ENCODE measurements at places on chromosomes 4 and X. TPM values are rescaled to one million over a fixed set of nuclear protein-coding genes. Genes with fewer than 3 reads are reported as not detected.

The H2BW2 gene
- total RNA-seq, result not detected

The CYSLTR1 gene
- not detected for total RNA-seq

The CYLC1 gene
- not detected for total RNA-seq

The FGF5 gene
- 2.3 TPM for total RNA-seq

The MAGEC1 gene
- total RNA-seq, result under 0.01 TPM

The CLNK gene
- not detected for total RNA-seq

The SSX1 gene
- total RNA-seq, result 0.18 TPM

The ENPEP gene
- total RNA-seq, result 0.28 TPM

The NXF2B gene
- total RNA-seq, result not detected

The PABPC1L2B gene
- not detected for total RNA-seq

The HSFX2 gene
- total RNA-seq, result 0.14 TPM

The NEUROG2 gene
- not detected for total RNA-seq

The GPRIN3 gene
- total RNA-seq, result under 0.01 TPM

The PDZD4 gene
- 0.14 TPM for total RNA-seq

The FGF13 gene
- 2.2 TPM for total RNA-seq

The VCX2 gene
- not detected for total RNA-seq

The TRAM1L1 gene
- 0.43 TPM for total RNA-seq

The STBD1 gene
- total RNA-seq, result 7.0 TPM

The GLA gene
- 23.6 TPM for total RNA-seq

The PIR gene
- total RNA-seq, result 32.0 TPM

The MAGEB1 gene
- total RNA-seq, result not detected

The SEC31A gene
- total RNA-seq, result 314 TPM

The FRMPD4 gene
- 2.4 TPM for total RNA-seq

The L1CAM gene
- total RNA-seq, result 0.28 TPM

The ODAPH gene
- not detected for total RNA-seq

The ZFP42 gene
- total RNA-seq, result 0.14 TPM

The VCX3B gene
- not detected for total RNA-seq

The FGF2 gene
- total RNA-seq, result 54.5 TPM

The SLIT2 gene
- total RNA-seq, result 26.4 TPM

The SUPT20HL1 gene
- 0.14 TPM for total RNA-seq

The XPNPEP2 gene
- 1.9 TPM for total RNA-seq

The PAGE2B gene
- total RNA-seq, result 0.28 TPM

The CTAG1A gene
- total RNA-seq, result not detected

The MAP7D2 gene
- under 0.01 TPM for total RNA-seq

The TNMD gene
- total RNA-seq, result not detected

The GALNT7 gene
- 18.1 TPM for total RNA-seq

The ITM2A gene
- total RNA-seq, result 0.14 TPM

The SORCS2 gene
- 1.1 TPM for total RNA-seq

The MID2 gene
- total RNA-seq, result 13.1 TPM

The HTT gene
- 22.6 TPM for total RNA-seq

The USP17L27 gene
- not detected for total RNA-seq

The UGT2B10 gene
- not detected for total RNA-seq

The MAGEB17 gene
- total RNA-seq, result not detected

The P2RY10 gene
- total RNA-seq, result not detected

The CT45A10 gene
- not detected for total RNA-seq

The UGT2B11 gene
- total RNA-seq, result not detected

The ATRX gene
- 67.1 TPM for total RNA-seq

The TREX2 gene
- 1.8 TPM for total RNA-seq

Measured in smooth muscle cell of bladder (primary cell).